Astrocyte of the spinal cord (primary cell): ENCODE measurements at places on chromosomes 7 and 10.

- DNase-seq, result peak; percentile 27
Observed at GRCh38 chr10:104440221-104440620, 86.6 kb downstream of the CFAP58 start.

DNA sequence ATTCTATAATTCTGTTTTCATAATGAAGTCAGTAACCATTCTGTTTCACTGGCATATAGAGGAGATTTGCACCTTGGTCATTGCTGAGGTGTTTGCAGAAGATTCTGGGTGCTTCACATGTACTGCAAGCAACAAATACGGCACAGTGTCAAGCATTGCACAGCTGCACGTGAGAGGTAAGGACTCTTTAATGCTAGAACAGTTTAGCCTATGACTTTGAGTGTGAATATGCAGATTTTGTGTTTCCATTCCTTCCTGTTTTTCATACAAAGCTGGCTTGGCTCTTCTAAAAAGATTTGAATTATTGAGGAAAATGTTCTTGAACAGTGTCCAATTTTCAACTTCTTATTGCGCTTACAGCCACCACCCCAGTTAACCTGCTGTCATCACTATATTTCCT is 56.4 kb downstream of the MYPN start:
- no peak for DNase-seq

DNA sequence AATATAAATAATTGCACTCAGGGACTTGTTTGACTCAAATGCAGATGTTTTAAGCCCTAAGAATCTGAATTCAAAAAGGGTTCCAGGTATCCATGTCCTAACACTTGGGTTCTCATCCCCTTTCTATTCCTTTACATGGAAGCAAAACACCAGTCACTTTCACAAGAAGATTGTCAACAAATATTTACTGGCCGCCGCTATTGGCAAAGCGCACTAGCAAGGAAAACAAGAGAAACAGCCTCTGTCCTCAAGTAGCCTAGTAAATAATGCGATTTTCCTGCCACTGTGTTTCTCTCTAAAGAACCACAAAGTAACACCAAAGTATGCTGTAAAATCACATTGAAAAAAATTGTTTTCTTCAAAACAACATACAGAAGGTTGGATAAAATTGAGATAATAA is 66.7 kb upstream of the EZH2 start:
- DNase-seq, result no peak

- DNase-seq, result no peak
Observed at GRCh38 chr7:81684033-81684432, 85.8 kb downstream of the HGF start.

DNA sequence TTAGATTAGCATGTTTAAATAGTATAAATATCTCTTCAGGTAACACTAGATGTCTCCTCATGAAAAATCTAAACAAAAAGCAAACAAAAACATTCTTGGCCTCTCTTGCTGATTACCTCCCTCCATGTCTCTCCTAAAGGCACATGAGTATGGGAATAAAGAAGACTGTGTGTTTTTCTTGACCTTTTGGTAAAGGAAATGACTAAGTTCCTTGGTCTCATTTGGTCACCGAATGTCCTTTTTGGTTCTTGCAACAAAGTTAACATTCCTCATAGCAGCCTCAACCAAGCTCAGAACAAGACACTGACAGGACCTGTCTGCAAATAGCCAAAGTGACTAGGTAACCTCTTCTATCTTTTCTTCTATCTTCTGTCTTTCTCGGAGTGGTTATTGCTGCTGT is 35.5 kb downstream of the POM121L12 start:
- DNase-seq, result peak; percentile 1

DNA sequence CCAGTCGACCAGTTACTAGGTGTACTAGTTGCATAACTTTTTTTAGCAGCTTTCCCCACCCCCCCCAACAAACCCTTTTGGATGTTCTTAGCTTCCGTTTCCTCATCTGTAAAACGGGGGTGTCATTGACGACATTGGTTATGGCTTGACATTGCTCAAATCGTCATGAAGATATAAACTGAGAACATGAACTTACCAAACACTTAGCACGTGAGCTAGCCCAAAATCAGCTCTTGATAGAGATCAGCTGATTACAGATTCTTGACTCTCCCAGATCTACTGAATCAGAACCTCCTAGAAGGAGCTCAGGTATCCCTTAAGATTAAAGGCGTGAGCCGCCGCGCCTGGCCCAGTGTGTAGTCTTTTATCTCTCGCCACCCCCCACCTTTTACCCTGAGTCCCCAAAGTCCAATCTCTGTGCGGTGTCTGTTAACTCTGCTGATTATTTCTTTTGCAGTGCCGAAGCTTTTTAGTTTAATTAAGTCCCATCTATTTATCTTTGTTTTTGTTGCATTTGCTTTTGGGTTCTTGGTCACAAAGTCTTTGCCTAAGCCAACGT is 1.0 kb upstream of the GNA12 start:
- no peak for DNase-seq

DNA sequence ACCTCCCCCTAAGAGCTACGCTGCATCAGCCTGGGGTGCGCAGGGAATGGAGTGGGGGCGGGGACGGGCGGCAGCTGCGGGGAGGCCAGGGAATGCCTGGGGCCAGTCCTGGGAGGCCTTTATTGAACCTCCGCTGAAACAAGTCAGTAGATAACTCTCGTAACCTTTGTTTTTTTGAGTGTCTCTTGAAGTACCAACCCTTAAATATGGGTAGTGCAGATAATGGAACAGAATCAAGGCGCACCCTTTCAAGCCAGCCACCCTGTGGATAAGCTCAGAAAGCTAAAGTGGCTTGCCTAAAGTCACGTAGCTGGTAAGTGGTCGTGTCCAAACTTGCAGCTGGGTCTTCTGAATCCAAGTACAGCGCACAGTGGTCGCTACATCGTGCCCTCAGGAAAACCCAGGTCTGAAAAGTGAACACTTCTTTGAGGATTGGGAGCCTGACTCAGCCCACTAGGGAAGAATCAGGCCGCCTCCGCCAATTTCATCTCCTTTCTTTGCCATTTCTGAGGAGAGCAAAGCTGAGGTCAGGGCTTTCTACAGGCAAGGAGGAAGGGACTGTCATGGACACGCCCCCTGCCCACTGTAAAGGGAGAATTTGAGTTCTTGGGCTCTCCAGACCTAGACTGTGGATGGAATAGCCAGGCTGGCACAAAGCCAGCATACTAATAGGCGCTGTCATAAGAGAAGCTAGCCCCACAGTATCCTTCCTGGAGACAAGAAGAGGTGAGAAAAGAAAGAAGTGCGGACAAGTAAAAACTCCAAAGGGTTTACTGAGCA is 3.2 kb upstream of the EGR2 start:
- no peak for DNase-seq

GRCh38 chr10:6176691-6177231 is 26.0 kb upstream of the PFKFB3 start:
- DNase-seq, result peak; percentile 47

GRCh38 chr10:117472872-117473271 is 69.7 kb upstream of the EMX2 start:
- DNase-seq, result no peak

DNA sequence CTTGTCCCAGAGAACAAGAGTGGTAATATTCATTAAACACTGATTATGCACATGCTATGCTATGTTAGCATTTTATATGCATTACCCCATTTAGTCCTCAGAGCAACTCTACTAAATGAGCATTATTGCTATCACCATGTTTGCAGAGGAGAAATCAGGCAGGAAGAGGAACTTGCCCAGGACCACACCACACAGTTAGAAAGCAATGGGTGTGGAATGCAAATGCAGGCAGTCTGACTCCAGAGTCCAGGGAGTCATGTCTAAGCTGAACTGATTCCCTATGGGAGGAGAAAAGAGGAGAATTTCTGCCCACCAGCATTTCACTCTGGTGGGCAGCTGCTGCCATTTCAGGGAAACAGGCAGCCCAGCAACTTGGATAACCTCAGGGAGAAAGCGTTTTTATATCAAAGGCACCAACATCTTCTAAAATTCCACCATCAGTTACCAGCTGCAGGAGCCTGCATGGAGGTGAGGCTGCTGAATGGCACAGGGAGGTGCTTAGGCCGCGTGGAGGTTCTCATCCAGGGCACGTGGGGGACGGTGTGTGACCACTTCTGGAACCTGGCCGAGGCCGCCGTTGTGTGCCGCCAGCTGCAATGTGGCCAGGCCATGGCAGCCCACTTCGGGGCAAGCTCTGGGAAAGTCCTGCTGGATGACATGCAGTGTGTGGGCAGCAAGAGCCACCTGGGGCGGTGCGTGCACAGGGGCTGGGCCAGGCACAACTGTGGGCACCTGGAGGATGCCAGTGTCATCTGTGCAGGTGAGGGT is 68.2 kb upstream of the C10orf120 start:
- no peak for DNase-seq
